Common myeloid progenitor, CD34-positive (primary cell): ENCODE measurements at places on chromosomes 3 and 15.
A peak's percentile ranks its signal among the peaks of the same experiment; 100 is the strongest.

DNA sequence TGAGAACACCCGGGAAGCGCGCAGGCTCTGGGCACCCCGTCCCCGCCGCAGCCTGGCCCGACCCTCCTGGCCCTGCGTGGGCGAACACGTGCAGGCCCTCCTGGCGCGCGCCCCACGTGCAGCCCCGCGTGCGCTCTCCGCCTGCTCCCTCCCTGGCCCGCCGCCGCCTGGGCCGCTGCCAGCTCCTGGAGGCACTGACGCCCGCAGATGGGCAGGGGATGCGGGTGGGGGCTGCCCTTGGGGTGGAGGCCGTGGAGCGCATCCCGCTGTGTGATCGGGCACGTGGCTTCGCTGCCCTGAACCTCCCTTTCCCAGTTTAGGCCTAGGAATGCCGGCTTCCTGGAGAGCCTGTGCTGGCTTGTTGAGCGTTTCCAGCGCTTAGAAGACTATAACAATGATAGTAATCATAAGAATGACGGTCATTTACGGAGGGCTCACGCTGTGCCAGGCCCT, 104.6 kb upstream of the SLC6A6 start:
- DNase-seq, result peak; percentile 36

DNA sequence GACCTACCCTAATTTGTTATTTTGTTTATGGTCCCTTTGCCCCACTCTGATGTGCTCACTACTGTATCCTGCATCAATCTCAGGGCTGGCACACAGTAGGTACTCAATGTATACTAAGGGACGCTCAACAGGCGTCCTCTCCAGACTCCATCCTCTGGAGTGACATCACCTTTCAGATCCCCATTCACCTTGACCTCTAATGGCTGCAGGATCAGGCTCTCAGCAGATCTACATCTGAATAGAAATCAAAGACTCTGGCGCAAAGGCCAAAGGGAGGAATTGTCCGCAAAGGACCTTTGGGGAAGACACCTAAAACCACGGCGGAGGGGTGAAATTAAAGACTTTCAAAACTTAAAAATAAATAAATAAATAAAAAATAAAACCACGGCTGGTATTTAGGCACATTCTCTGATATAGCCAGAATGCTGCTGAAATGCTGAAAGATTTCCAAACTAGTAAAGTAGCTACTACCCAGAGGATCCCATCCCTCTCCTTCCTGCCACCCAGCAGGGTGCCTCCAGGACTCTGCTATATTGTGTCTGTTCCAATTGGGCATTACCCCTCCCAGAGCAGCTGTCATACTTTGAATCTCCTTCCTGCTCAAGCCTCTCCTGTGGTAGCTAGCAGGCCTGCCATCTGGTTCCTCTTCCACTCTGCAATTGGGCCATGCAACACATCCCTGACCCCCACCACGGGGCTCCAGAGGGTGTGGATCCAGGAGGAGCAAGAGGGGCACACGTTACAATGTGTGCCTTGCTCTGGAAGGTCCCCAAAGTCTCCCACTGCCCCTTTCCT, 6.1 kb downstream of the SHF start:
- peak; percentile 56 for DNase-seq

DNA sequence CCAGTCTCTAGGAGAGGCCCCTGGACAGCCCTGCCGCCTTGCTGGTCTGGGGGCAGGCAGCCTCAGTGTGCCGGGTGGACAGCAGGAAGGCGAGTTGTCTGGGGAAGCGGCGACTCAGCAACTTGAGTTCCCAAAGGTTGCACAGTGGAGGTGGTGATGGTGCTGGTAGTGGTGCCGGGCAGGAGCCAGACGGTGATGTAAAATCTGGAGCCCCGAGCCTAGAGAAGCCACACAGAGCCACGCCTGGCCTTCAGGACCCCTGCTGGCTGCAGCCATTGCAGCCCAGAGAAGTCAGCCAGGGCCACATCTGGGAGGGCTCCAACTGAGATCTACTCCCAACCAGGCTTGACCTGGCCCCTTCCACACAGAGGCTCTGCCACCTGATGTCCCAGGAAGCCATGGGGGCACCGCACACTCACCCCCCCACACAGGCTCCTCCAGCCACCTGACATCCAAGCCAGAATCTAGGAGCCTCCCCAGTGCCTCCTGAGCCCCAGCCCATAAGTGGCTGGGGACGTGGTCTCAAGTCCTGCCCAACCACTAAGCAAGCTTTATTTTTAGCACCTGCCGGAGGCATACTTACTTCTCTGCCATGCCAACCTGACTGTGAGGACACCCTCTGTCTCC, 8.8 kb downstream of the C3orf22 start:
- DNase-seq, result no peak

DNA sequence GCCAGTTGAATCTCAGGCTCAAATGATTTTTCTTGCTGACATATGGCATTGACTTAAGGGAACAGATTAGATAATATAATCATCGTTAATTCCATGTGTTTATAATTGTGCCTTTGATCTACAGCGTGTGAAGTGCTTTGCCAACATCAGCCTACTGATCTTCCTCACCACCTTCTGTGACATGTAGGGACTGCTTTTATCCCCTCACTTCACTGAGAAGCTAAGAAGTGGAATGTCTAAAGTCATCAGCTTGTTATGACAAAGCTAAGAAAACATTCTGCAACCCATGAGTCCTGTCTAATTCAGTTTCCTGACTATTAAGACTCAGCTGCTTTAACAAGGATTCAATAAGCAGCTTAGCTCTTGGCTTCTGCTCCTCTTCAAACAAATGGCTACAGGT, 106.0 kb downstream of the MYH15 start:
- no peak for DNase-seq

DNA sequence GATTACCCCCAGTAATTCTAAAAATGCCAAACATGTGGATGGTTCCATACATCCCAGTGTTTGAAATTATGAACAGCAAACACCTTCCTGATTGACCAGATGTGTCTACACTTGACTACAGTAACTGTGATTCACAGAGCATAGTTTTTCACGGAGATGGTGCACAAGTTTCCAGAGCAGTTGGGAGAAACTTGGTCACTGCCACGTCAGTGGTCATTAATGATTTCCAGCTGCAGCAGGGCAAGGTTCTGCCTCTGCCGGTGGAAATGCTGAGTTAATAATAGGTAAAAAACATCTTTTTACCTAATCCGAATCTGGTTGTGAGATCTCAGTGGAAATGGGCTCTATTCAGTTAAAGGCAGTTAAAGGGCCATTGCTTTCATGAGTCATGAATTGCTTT, 154.1 kb upstream of the FEZF2 start:
- no peak for DNase-seq

- DNase-seq, result no peak
These were observed 28.5 kb downstream of the SLC6A6 start for GRCh38 chr3:14430706-14431451.

DNA sequence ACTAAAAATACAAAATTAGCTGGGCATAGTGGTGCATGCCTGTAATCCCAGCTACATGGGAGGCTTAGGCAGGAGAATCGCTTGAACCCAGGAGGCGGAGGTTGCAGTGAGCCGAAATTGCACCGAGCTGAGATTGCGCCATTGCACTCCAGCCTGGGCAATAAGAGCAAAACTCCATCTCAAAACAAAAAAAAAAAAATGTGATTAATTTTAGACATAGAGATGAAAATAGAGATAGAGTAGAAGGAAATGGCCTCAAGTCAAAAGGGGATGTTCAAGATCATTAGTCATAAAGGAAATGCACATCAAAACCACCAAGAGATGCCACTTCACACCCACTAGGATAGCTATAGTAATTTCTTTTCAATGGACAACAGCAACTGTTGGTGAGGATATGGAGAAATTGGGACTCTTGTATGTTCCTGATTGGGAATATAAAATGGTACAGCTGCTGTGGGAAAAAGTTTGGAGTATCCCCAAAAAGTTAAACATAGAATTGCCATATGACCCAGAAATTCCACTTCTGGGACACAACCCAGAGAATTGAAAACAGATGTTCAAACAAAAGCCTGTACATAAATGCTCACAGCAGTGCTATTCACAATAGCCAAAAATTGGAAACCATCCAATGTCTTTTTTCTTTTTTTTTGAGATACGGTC, 55.4 kb downstream of the ABHD2 start:
- DNase-seq, result peak; percentile 58

GRCh38 chr3:27680517-27681246, 41.4 kb downstream of the EOMES start:
- DNase-seq, result no peak

- DNase-seq, result no peak
These were observed 248.9 kb upstream of the WNT5A start for GRCh38 chr3:55735976-55736375.

DNA sequence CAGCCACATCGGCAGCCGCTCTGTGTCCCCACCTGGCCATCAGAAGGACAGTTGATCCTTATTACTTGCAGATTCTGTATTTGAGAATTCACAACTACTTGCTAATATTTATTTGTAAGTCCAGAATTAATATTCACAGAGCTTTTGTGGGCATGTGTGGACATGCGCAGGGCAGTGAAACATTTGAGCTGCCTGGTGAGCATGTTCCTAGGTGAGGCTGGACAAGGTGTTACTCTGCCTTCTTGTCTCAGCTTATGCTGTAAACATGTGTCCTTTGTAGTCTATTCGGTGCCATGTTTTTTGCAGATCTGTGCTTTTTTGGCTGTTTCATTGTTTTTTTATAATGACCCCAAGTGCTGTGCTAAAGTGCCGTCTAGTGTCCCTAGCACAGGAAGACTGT, 15.6 kb downstream of the FAH start:
- DNase-seq, result no peak

DNA sequence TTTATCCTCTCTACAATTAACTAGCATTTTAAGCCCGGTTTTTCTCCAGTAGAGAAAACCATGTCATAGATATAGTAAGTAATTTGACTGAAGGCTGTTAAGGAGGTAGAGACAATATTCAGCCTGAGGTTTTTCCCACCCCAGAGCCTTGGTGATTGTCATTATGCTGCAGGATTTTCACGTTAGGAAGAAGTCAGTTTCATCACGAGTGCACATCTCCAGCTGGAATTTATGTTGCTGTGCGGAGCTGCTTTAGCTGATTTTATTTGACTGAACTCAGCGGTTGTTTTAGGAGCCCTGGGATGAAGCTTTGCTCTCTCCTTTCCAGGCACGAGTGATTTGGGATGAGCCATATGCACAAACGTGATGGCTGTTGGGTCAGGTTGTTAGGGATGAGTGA, 271.3 kb upstream of the RGMA start:
- no peak for DNase-seq

DNA sequence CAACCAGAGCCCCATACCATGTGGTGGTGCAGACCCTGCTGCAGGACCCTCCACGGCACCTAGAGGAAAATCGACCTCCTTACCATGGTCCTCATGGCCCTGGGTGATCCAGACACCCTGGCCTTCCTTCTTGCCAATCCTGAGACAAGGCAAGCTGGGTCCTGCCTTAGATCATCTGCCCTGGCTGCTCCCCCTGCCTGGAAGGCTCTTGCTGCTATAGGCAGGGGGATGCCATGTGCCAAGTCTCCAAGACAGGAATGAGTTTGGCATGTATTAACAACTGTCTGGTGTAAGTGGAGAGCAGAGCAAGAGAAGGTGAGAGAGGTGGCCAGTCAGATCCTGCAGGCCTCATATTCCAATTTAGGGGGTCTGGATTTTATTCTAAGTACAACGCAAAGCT, 7.5 kb downstream of the HEG1 start:
- no peak for DNase-seq

GRCh38 chr3:183954875-183955274, 62.8 kb downstream of the ABCC5 start:
- DNase-seq, result no peak
